ENCODE measurements at places on chromosomes 7 and 10.

GRCh38 chr7:83053965-83054364 lies 108.7 kb downstream of the PCLO start:
- no peak for DNase-seq

- DNase-seq = no peak
These were observed 9.2 kb upstream of the ATXN7L1 start for GRCh38 chr7:105885387-105886111.

GRCh38 chr7:29975561-29975960 lies 14.0 kb downstream of the SCRN1 start:
- DNase-seq = no peak

DNA sequence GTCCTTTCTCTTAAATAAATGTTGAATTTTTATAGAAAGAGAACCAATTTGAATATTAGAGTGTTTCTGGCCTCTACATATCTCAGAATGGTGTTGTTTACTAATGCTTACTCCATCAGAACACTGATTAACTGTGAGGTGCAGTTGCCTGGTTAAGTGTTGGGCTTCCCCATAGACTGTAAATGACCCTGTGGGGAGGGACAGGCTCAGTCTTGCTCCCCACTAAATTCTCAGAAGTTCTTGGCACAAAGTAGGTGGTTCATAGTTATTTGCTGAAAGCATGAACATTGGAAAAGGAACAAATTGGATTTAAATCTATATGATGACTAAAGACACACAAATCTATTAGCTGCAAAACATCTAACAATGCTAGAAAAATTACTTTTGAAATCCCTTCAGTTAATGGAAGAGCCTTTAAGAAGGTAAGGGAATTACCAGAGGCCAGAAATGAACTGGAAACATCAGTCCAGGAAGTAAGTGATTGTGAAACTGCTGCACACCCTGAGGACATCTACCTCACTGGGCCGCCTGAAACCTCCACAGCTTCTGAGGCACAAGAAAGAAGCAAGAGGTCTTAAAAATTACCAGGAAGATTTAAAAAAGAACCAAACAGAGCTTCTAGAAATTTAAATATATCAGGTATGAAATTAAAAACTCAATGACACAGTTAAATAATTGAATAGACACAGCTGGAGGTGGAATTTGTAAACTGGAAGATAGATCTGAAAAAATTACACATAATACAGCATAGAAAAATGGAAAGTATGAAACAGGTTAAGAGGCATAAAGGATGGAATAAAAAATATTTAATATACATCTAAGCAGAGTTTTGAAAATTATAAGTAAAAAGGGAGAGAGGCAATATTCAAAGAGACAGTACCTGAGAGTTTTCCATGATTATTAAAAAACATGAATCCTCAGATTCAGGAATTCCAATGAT lies 17.8 kb upstream of the COMTD1 start:
- peak; percentile 62 for DNase-seq

DNA sequence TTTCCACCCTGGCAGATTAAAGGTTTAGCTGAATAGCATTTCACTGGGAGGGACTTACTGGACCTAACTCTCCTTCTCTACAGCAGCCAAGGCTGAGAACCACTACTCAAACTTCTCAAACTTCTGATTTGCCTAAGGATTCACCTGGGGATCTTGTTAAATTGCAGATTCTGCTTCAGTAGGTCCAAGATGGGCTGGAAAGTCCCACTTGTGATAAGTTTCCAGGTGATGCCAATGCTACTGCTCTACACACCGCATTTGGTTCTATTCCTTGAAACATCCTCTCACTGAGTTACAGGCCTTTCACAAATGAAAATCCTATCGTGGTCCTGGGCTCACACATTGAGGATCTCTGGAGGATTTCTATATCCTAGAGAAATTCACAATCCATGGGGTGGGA lies 147.9 kb downstream of the CHCHD3 start:
- no peak for DNase-seq

DNA sequence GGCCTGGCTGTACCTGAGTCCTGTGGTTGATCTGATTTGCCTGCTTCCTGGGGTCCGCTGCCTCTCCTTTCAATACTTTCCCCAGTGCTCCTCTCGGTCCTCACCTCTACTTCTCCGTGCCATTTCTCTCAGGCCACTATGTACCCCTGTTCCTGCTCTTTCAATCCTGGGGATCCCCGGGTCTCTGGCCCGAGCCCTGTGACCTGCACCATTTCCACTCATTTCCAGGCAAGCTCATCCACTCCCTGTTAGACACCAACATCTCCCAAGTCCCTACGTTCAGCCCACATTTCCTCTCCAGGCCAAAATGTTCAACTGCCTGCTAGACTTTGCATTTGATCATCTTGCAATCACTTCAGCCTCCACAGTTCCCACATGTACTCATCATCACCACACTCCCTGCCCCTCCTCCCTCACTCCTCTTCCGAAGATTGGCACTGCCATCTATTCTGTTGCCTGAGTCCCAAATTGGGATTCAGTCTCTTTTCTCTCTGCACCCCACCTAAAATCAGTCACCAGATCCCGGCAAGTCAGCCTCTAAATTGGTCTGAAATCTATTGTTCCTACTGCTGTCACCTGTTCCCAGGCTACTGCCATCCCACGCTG lies 34.4 kb upstream of the ZMIZ1 start:
- no peak for DNase-seq

Data from MM.1S (cell line).